ENCODE measurements at places on chromosomes 11 and 22.

- peak; percentile 27 for DNase-seq
These were observed 3.2 kb downstream of the SEZ6L start for GRCh38 chr22:26172389-26172990.

GRCh38 chr22:25779890-25780289 is 37.9 kb downstream of the MYO18B start:
- no peak for DNase-seq

DNA sequence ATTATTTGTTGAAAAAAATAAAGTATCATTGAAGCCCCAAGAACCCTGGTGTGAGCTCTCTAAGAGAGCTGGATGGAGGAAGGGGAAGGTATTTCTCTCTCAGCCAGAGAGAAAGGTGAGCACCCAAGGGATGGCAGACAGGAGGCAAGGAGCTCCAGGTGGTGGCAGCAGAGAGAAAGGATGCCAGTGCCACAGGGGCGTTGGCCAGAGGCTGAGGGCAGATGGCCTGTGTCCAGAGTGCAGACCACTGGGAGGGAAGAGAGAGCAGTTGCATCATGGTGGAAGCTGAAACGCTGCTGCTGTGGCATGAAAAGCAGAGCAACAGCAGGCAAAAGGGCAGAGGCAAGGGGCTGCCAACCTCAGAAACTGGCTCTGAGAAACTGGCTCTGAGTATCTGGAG is 8.5 kb downstream of the SPON1 start:
- no peak for DNase-seq

- DNase-seq: peak; percentile 42
These were observed 18.6 kb downstream of the GRAMD4 start for GRCh38 chr22:46638601-46639431.

DNA sequence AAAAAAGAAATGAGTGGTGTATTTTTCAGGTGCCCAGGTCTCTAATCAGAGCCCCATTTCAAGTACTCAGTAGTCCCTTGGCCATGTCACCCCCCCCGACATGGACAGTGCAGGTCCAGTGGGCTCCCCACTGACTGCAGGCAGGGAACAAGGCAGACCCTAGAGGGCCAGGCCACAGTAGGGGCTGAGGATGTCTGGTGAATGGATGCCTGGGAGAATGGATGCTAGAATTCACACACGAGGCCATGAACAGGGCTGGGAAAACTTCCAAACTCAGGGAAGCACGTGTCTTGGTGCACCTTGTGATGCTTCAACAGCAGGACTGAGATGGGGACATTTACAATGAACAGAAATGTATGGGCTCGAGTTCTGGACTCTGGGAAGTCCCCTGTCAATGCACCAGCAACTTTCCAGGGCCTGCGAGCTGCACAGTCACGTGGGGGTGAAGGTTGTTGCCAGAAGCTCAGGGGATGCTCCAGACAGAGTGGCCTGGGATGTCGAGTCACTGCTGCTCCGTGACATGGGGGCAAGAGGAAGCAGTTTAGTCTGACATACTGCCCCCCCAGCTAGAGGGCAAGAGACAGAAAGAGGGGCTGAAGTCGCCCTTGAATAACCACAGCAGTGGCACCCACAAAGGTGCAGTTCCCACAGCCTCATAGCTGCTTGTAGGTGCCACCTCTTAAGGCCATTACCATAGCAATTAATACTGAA is 3.1 kb downstream of the APOBEC3G start:
- no peak for DNase-seq

GRCh38 chr11:9803685-9804418 is 140.0 kb downstream of the SWAP70 start:
- DNase-seq: no peak

DNA sequence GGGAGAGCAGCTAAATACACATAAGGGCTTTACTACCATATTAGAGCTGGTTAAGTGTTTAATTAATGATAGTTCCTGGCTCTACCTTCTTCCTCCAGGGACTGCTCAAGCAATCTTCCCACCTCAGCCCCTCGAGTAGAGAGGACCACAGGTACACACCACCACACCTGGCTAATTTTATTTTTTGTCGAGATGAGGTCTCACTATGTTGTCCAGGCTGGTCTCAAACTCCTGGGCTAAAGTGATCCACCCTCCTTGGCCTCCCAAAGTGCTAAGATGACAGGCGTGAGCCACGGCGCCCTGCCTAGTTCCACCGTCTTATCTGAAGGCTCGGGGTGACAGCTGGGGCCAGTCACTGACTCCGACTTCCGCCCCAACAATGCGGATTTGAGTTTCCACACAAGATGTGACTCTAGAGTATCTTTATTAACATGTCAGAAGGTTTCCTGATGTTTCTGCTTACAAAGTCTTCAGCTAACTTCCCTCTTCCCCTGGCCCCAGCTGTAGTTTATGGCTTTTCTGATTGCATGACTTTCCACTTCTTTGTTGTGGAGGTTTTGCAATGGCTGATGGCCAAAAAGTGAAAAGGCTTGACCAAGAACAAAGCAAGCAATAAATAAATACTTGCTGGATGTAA is 16.8 kb downstream of the TPST2 start:
- peak; percentile 62 for DNase-seq

DNA sequence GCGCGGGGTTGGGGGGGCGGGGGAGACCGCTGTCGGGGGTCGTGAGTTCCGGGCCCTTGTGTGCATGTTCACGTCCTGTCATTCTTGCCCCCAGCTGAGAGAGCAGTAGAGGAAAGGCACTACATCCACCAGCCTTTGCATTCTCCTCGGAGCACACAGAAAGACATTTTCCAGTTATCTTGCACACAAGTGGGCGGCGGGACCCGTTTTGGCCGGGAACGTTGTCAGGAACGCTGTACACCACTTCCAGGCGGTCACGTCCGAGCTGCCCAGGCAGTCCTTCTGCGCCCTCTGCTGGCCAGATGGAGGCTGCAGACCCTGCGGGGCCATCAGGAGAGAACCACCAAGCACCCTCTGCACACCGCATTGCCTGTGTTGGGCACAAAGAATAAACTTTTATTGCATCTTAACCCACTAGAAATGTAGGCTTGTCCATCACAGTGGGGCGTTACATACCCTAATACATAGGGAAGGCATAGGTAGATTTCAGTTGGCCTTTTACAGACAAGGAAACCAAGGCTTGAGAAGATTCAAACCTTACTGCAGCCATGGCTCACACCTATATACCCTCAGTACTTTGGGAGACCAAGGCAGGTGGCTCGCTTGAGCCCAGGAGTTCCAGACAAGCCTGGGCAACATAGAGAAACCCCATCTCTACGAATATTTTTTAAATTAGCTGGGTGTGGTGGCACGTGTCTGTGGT is 2.8 kb upstream of the CDKN1C start:
- peak; percentile 93 for DNase-seq

DNA sequence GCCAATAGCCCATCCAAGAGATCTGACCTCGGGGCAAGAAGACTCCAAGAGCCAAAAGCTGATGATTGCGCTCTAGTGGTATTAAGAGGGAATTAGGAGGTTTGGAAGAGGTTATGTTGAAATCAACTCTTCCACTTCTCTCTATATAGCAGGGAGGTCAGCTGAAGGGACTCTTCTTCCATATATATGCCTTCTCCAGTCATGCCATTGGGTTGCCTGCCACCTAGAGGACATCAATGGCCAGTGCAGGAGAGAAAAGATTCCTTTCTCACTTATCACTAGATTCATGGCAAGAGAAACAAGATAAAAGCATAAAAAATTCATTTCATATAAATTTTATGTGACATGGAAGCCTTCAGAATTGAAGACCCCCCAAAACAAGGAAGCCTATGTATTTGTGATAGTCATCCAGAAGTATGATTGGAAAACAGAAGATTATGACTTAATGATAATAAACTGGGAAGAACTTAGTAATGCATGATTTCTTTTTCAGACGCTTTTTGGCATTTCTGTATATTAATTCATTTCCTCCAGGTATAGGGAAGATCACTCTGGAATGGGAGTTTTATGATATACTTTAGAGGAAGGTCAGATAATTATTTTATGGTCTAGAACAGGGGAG is 435.1 kb upstream of the DDI1 start:
- peak; percentile 83 for DNase-seq

- peak; percentile 19 for DNase-seq
These were observed 307.5 kb upstream of the ZC3H12C start for GRCh38 chr11:109785714-109786113.

GRCh38 chr11:110078923-110079544 is 14.2 kb upstream of the ZC3H12C start:
- no peak for DNase-seq

- DNase-seq: peak; percentile 15
These were observed 30.1 kb downstream of the ANO1 start for GRCh38 chr11:70108250-70108649.

GRCh38 chr11:70637186-70637800 is 239.0 kb downstream of the CTTN start:
- no peak for DNase-seq

- DNase-seq: no peak
These were observed 24.4 kb downstream of the ADAMTS8 start for GRCh38 chr11:130403967-130404366.

DNA sequence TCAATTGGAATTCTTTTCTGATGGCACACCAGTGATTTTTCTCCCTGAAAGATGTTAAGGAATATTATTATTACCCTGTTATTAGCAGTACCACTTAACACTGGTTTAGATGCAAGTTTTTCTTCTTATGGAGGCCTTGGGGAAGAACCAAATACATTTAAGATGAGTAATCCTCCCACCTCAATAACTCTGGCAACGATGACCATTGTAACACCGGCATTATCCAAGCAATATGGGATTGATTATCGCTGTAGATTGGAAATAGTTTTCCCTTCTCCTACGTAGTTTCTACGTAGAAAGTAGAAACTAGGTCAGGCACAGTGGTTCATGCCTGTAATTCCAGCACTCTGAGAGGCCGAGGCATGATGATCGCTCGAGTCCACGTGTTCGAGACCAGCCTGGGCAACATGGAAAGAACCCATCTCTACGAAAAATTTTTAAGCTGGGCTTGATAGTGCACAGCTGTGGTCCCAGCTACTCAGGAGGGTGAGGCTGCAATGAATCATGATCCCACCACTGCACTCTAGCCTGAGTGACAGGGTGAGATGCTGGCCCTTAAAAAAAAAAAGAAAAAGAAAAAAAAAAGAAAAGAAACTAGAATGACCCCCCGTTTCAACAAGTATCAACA is 45.5 kb downstream of the PACSIN2 start:
- DNase-seq: peak; percentile 44

- DNase-seq: no peak
These were observed 82.7 kb downstream of the FBLN1 start for GRCh38 chr22:45585437-45585755.

- DNase-seq: peak; percentile 53
These were observed 6.0 kb upstream of the RAB3IL1 start for GRCh38 chr11:61923166-61924063.

- no peak for DNase-seq
These were observed 157.0 kb downstream of the CACNA1I start for GRCh38 chr22:39727541-39727940.

GRCh38 chr22:38706101-38706900 is 557 bp downstream of the GTPBP1 start:
- peak; percentile 53 for DNase-seq

- no peak for DNase-seq
These were observed 77.2 kb downstream of the PISD start for GRCh38 chr22:31584804-31585160.

DNA sequence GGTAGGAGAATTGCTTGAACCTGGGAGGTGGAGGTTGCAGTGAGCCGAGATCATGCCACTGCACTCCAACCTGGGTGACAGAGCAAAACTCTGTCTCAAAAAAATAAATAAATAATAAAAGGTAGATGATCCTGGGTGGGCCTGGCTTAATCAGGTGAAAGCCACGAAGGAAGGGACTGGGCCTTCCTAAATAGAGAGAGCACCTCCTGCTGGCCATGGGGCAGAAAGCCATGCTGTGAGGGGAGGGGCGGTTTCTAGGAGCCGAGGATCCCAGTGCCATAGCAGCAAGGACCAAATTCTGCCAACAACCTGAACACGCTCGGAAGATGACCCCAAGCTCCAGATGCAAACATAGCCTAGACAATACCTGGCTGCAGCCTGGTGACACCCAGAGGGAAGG is 24.5 kb upstream of the DGKZ start:
- no peak for DNase-seq

DNA sequence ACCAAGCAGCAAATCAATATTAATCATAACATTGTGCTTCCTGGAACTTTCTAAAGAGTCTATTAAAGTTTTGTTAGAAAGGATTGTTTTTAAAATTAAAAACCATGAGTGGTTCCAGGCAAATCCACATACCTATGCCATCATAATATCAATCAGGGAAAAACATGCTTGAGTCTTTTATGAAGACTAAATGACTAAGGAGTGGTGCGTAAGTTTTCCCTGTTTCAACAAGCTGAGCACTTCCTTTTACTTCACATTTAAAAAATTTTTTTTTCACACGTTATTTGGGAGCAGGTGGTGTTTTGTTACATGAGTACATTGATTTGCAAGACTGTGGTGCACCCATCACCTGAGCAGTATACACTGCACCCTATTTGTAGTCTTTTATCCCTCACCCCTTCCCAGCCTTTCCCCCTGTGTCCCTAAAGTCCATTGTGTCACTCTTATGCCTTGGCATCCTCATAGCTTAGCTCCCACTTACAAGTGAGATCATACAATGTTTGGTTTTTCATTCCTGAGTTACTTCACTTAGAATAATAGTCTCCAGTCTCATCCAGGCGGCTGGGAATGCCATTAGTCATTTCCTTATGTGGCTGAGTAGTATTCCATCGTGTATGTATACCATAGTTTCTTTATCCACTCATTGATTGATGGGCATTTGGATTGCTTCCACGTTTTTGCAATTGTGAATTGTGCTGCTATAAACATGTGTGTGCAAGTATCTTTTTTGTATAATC is 1190.3 kb upstream of the RAG2 start:
- peak; percentile 95 for DNase-seq

GRCh38 chr22:39417641-39418040 is 18.1 kb downstream of the TAB1 start:
- DNase-seq: no peak

DNA sequence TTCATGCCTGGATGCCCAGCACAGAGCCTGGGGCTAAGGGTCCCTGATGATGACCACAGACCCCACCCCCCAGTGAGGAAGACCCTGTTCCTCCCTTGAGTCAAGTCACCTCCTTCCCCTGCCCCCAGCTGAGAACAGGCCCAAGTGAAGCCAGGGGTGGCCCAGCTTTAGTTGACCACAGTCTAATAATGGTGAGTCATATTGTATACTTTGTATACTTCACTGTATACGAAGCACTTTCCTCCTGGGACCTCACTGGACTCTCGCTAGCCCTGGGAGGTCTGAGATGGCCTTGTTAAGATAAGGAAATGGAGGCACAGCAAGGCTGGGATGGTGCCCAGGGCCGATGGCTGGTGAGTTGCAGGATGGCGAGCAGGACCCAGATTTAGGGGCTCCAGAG is 3.7 kb upstream of the FLRT1 start:
- DNase-seq: peak; percentile 48
